Endothelial cell (in vitro differentiated cells): ENCODE measurements at places on chromosomes 7 and 10. TPM values are rescaled to one million over a fixed set of nuclear protein-coding genes. Genes with fewer than 3 reads are reported as not detected.

Gene TMEM213
- total RNA-seq, result not detected

Gene C10orf71
- not detected for total RNA-seq

Gene CHPF2
- 55.4 TPM for total RNA-seq

Gene RBM28
- total RNA-seq, result 42.8 TPM

Gene GNAT3
- not detected for total RNA-seq

Gene ITPRID1
- not detected for total RNA-seq

Gene ZNHIT1
- total RNA-seq, result 71.5 TPM

Gene SH2D4B
- total RNA-seq, result 0.23 TPM

Gene PDK4
- 0.23 TPM for total RNA-seq

Gene PTN
- 1.7 TPM for total RNA-seq

Gene CDC14C
- not detected for total RNA-seq

Gene TSPAN15
- 195 TPM for total RNA-seq

Gene CTAGE4
- total RNA-seq, result 3.3 TPM

Gene A1CF
- not detected for total RNA-seq

Gene TAF5
- total RNA-seq, result 5.7 TPM

Gene PNLIPRP2
- not detected for total RNA-seq

Gene KLF14
- not detected for total RNA-seq

Gene WIPF3
- 1.5 TPM for total RNA-seq
